NCI-H69 (cell line): ENCODE measurements at places on chromosomes 1 and 21.

GRCh38 chr1:3429320-3429719 is 25.1 kb upstream of the ARHGEF16 start:
- no peak for DNase-seq

DNA sequence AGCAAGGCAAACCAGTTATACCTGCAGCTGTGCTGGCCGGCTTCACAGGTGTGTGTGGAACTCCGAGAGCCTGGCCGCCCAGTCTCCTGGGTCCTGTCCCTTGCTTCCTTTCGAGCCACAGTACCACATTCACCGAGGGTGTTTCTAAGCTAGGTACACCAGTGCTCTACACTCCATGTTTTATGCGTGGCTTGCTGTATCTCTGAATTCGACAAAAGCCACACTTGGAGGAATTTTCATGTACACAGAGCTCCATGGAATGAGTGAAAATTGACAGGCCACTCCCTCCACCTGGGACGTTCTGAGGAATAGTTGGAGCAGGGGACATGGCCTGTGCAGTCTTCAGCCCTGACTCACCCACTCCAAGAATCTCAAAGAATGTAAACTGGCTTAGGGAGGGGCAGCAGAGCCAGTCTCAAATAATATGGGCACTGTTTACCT is 14.0 kb downstream of the ETS2 start:
- DNase-seq: no peak

DNA sequence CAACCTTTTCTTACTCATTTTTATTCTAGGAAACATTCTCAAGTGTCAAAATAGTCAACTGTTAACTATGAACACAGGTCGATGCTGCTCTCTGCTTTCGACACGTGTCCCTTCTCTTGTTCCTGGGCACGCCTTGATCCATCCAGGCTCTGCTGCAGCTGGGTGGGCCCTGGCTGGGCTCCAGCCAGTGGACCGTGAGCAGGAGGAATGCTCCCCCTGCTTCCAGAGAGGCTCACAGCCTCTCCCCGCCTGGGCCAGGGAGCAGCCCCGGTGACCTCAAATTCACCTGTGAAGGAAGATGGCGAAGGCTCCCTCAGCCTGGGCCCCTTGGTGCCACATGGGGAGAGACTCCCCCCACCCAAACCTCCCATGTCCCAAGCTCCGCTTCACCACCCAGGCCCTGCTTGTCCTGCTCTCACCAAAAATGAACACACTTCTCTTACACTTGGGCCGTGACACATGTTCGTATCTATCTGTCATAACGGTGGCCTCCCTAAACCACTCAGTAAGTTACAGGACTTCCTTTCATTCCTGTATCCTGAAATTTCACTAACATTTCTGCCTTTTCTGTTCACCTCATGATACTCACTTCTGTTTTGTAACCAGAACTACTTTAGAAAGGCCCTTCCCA is 24.6 kb upstream of the ADARB1 start:
- DNase-seq: no peak

GRCh38 chr1:62637392-62638105 is 40.2 kb downstream of the ANGPTL3 start:
- no peak for DNase-seq

GRCh38 chr1:41633764-41634163 is 149.3 kb upstream of the EDN2 start:
- DNase-seq: no peak

- DNase-seq: peak; percentile 97
These were observed 39.5 kb upstream of the TMPRSS15 start for GRCh38 chr21:18443085-18443484.

DNA sequence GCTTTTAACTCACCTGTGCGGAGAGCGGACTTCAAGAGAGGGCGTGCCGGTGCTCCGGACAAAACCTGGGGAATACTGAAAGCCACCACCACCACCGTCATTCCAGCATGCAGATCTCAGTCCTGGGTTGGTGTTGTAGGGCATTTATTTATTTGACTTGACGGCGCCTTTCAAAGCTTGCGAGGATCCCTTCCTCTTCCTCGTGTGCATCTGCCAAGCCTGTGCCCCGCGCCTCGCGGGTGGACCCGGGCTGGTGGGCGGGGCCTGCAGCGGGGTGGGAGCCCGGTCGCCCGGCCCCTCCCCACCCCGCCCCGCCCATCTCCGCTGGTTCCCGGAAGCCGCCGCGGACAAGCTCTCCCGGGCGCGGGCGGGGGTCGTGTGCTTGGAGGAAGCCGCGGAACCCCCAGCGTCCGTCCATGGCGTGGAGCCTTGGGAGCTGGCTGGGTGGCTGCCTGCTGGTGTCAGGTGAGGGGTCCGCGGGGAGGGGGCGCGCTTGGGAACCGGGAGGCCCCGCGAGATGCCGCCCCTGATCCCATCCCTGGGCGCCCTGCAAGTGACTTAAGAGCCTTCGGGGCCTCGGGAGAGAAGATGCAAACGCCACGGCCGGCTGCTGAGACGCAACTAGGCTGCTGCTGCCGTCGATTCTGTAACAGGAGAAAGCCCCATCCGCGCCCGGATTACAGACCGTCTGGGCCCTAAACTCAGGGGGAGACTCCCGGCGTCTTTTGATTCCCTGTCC is at the start of gene IL10RB:
Gene IL10RB, plus strand, starts transcription at position 318 of the 739 bp plus-strand sequence. Its CDS starts 99 bp downstream, at position 417.
- DNase-seq: peak; percentile 92

GRCh38 chr1:165674599-165674998 is 23.8 kb downstream of the ALDH9A1 start:
- DNase-seq: no peak

DNA sequence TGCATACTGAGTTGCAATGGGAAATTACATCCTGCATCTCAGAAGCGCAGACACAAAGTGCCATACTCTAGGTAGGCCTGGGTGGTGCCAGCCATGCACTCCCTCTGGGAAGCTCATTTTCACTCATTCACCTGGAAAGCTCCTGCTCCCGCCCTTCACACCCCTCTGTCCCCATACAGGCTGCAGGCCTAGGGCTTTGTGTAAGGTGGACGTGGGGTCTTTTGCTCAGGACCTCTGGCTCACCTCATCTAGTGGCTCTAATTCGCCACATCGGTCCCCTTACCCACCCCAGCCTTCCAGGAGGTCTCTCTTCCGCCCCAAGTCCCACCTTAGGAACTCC is 751 bp downstream of the MRPS15 start:
- no peak for DNase-seq

- DNase-seq: peak; percentile 60
These were observed 13.1 kb downstream of the ACTA1 start for GRCh38 chr1:229420765-229421164.

DNA sequence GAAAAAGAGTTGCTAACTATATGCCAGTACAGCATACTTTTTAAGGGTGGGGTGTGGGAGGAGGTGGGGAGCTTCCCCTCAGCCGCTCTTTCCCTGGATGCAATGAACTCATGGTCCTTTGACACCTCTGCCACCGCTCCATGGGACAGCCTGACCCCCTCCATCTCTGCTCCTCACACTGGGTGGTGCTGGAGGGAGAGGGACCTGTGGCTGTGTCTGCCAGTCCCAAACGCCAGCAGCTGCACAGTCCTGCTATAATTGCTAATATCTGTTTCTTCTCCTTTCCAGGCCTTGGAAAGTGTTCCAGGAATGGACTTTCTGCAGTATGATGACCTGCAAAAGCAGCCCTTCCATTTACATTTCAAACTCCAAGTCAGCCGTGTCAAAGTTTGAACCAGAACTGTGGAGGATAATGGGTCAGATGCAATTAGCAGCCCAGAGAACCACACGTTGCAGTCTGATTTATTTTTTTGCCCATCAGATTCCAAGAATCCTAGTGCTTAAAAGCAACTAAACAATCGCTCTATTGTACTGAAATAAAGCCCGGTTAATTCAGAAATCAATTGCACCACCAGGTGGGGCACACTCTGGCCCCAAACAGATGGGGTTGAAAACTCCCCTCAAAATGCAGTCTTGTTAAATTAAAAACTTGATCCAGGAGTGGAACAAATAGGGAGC is 160.7 kb upstream of the LMO4 start:
- no peak for DNase-seq

DNA sequence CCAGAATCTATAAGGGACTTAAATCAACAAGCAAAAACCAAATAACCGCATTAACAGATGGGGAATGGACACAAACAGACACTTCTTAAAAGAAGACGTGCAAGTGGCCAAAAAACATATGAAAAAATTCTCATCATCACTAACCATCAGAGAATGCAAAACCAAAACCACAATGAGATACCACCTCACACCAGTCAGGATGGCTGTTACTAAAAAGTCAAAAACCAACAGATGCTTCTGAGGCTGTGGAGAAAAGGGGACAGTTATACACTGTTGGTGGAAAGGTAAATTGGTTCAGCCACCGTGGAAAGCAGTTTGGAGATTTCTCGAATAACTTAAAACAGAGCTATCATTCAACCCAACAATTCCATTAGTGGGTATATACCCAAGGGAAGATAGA is 124.9 kb upstream of the OLIG2 start:
- no peak for DNase-seq

- no peak for DNase-seq
These were observed 59.2 kb upstream of the EPS8L3 start for GRCh38 chr1:109822749-109823542.

- DNase-seq: no peak
These were observed 3.6 kb downstream of the BEND5 start for GRCh38 chr1:48773133-48773532.

DNA sequence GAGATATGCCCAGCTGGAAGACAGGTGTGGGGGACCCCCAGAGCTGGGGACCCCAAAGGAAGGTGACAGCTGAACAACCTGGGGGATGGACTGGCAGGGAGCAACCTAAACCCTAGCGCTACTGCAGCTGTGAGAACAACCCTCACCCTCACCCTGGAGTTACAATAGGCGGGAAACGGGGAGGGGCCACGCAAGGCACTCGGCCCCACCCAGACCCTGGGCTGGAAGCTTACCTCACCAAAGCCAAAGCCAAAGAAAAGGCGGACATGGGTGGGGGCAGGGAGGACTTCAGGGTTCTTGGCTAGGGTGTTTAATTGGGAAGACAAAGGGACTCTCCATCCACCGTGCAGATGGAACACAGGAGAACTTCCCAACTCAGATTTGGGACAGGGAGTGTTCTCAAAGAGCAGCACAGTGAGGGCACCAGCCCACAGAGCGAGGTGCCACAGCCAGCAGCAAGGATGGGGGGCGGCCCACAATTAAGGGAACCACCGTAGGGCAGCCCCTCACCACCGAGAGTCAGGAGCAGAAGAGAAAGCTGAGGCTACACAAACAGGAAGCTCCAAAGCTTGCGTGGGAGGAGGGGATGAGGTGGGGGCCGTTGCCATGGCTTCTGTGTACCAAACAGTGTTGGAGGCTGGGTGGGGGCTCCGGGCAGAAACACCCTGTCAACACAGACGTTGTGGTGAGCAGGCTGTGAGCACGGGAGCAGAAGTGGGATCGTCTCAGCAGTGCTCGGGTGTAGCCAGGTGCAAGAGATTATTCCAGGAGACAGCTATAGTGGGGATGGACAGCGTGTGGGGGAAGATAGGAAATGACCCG is 1.9 kb downstream of the TAGLN2 start:
- DNase-seq: peak; percentile 97

DNA sequence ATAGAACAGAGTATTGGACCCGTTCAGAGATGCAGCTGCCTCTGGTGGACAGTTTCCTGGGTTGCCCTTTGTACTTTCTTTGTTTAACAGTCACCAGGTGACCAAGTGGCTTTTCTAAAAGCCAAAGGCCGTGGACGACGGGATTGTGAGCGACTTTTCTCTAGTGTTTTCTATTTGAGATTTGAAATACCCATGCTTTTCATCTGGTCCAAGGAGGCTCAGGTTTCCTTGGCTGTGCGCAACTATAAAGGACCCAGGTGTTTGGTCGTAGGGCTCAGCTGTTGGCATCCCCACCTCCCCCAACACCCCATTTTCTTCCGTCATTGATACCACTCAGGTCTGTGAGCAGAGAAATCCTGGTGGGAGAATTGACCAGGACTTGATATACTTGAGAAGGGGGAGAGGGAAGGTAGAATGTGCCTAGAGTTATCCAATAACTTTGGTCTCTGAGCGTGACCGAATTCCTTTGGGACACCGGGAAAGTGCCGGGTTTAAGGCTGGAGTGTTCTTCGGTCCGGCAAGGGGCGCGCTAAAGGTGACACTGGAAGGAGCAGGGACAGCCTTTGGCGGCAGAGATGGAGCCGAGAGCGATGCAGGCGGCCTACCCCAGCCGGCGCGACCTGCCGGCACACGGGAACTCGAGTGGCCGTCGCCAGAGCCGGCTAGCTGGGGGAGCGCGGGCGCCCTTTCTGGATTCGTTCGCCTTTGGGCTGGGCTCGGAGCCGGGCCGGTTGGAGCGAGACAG is 83.4 kb upstream of the BMP8A start:
- no peak for DNase-seq

DNA sequence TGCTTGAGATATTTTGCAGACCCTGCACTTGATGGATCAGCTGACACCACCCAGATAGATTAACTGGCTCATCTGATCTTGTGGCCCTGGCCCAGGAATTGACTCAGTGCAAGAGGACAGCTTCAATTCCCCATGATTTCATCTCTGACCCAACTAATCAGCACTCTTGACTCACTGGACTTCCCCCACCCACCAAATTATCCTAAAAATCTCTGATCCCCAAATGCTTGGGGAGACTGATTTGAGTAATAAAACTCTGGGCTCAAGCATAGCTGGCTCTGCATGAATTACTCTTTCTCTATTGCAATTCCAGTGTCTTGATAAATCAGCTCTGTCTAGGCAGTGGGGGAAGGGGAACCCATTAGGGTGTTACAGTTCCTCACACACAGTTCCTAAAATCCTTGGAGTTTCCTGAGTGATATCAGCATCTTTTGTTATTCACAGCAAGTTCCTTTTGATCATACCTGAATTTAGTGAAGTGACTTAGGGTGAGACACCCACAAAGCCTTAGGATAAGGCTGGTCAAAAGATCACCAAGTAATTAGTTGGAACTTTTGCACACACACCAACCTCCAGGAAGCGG is 104.2 kb downstream of the COP1 start:
- DNase-seq: no peak

GRCh38 chr21:25581582-25581981 is 25.7 kb downstream of the MRPL39 start:
- no peak for DNase-seq

- no peak for DNase-seq
These were observed 100.1 kb upstream of the JUN start for GRCh38 chr1:58883888-58884482.

- no peak for DNase-seq
These were observed 140.7 kb downstream of the SIPA1L2 start for GRCh38 chr1:232489256-232489655.

DNA sequence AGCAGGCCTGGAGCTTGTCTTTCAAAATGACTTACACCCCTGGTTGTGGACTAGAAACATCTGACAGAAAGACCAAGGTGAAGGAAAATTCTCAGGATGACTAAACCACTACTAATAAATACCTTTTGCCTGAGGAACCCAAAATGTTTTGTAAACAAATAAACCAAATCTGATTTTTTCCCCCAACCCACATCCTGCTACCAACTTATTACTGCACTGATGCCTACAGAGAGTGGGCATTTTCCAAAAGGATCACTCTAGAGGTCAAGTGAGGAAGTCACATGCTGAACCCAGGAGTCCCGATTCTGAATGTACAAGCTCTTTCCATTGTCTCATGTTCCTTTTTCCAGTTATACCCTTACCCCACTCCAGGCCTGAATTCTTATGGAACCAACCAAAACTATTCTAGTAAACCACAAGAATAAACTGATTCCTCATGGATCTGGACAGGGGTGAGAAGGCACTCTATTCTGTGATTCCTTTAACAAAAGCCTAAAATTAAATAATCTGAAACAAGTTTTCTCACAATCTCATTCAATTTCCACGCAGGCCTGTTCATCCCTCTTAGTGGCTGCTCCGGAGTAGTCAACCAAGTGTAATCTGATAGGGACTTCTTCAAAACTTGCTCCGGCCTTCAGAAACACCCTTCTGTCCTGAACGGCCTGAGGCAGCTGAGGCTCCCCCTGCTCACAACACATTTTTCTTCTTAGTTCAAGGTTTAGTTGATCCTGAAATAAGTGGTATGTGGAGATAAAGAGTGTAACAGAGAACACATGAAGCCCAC is 1.4 kb downstream of the PI4KB start:
- DNase-seq: no peak

GRCh38 chr21:26732432-26733221 is 112.6 kb downstream of the ADAMTS1 start:
- DNase-seq: peak; percentile 8
